ENCODE measurements at places on chromosomes 2 and 18.
A peak's percentile ranks its signal among the peaks of the same experiment; 100 is the strongest.

DNA sequence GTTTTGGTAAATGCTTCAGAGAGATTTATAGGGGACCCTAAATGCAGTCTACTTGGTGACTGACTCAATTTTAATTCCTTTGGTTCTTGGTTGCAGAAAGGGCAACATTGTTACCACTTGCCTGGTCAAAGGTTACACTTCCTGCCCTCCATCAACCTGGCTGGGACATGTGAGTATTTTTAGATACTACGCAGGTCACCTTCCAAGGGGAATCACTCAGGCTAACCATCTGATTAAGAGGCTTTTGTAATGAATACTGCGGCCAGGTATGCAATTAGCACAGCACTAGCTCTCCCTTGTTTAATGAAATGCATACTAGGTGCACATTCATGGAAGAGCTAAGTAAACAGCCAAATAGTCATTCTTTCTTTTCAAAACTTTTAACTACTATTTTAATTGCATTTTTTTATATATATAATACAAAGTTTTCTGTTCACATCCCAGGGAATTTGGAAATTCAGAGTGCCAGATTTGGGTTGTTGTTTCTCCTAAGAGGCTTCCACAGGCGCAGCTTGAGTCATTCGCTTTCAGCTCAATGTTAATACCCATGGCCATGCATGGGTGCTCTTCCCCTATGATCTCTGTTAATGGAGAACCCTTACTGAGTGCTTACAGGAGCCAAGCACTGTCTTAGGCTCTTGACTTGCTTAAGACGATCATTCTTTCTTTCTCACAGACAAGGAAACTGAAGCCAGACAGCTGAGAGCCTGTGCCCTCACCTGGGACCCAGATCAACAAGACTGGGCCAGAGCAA lies 152.2 kb downstream of the MTX2 start:
- no peak for DNase-seq

GRCh38 chr2:80193566-80193965 lies 111.0 kb downstream of the LRRTM1 start:
- no peak for DNase-seq

- no peak for DNase-seq
Observed at GRCh38 chr2:223925106-223925505, 20.0 kb downstream of the WDFY1 start.

DNA sequence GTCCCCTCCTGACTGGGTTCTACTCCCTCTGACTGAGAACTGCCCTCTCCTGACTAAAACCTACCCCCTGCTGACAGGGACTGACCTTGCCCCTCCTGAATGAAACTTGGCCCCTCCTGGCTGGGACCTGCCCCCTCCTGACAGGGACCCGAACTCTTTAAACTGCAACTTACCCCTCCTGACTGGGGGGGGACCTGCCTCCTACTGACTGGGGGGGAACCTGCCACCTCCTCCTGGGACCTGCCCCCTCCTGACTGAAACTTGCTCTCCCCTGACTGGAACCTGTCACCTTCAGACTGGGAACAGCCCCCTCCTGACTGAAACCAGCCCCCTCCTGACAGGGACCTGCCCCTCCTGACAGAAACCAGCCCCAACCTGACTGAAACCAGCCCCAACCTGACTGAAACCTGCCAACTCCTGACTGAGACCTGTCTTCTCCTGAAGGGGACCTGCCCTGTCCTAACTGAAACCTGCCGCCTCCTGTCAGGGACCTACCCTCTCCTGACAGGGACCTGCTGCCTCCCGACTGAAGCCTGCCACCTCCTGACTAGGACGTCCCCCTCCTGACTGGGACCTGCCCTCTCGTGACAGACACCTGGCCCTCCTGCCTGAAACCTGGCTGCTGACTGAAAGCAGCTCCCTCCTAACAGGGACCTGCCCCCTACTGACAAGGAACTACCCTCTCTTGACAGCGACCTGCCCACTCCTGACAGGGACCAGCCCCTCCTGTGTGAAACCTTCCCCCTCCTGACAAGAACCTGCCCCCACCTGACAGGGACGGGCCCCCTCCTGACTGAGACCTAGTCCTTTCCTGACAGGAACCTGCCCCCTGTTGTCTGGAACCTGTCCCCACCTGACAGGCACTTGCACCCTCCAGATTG lies 87.1 kb downstream of the PXDN start:
- no peak for DNase-seq

DNA sequence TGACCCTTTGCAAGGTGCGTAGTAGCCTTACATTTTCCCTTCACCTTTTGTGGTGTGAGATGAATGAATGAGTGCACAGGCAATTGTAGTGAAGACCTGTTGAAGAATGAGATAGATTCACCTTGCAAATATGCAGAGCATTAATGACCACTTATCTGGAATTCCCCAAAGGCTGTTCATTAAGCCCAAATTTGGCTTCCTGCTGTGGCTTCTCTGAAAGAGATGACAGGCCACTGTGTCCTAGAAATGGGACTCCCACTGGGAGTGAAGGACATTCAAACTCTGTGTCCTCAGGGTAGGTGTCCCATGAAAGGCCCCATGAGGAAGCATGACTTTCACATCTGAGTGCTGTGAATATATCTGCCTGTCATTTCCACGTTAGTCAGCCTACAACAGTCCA lies 1821.8 kb upstream of the PIK3C3 start:
- DNase-seq: no peak

GRCh38 chr2:15116830-15117229 lies 444.3 kb downstream of the NBAS start:
- DNase-seq: no peak

DNA sequence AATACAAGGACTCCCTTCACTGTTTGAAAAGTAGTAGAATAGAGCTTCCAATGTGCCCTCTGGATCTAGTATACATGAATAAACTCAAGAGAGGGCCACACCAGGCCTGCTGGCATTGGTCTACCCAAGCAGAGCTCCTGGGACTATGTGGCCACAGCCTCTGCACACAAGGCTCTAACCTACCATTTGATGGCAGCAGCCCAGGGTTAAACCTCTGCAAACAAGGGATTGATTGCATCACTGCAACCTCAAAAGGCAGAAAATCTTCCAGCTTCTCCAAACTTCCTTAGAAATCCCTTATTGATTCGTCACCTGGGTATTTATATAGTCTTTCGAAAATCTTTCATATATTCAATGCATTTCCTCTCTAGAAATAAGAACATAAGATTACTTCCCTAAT lies 147.6 kb upstream of the SETBP1 start:
- DNase-seq: no peak

DNA sequence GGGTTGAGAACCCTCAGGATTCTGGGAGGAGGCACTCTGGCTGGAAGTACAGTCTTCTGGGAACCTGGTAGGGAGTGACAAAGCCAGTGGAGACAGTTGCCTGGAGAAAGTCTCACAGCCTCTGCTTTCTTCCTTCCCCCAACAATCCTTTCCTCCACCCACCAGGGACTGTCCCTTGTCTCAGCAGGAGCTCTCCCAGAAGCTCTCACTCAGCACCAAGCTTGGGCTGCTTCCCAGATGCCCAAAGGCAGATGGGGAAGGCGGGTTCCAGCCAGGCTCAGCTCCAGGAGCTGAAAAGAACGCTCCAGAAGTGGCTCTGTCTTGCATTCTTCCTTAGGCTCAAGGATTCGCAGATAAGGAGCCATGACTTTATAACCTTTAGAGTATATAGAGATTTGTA lies 7.6 kb upstream of the NAGK start:
- DNase-seq: no peak

GRCh38 chr18:10926621-10927161 lies 222.7 kb downstream of the PIEZO2 start:
- peak; percentile 67 for DNase-seq

DNA sequence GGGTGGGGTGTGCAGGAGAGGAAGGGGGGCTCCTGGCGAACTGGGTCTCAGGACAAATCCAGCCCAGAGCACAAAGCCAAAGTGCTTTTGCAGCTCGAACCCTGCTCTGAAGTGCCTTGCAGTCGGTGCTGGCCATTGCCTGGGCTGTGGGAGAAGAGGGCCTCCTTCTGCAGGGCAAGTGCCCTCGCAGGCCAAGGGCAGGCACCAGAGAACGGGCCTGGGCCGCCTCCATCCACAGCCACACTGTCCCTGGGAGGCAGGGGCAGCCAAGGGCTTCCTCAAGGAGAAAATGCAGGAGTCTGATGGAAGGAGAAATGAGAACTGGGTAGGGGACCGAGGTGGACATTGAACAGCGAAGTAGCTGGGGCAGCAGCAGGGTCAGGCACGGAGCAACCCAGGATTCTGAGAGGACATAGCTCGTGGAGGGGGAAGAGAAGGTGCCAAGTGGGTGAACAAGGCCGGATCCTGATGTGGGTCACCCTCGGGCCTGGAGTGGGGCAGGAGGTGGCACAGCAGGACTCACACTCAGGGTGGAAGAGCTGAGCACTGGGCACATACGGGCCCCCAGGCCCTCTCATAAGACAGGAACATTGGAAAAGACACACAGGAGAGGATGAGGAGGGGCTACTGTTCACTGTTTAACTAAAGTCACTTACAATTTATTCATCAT lies 312.8 kb upstream of the SALL3 start:
- no peak for DNase-seq

DNA sequence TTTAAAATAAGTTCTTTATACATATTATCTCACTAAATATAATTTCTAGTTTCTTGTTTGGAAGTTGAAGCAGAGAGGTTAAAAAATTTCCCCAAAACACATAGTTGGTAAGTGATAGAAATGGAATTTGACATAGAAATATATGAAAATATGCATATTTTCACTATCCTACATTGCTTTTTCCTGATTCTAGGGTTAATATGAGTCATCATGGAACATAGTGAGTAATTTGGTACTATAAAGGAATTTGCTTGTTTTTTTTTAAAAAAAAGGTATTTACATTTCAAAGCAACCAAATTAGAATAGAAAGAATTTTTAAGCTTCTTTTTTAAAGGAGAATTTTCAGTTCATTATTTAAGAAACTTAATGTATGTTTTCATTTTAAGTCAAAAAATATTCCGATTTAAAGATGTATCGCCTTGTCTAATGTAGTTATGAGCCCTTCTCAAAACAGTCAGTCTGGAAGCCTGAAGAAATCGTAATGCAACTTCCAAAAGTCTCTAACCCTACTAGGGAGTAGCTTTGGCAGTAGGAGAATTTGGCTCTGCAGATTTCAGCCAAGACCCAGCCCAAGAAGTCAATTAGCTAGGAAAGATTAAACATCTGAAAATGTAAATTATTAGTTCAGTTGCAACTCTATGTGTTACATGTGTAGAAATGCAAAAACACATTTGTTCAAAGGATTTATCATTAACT lies 147.3 kb downstream of the RDH14 start:
- no peak for DNase-seq

DNA sequence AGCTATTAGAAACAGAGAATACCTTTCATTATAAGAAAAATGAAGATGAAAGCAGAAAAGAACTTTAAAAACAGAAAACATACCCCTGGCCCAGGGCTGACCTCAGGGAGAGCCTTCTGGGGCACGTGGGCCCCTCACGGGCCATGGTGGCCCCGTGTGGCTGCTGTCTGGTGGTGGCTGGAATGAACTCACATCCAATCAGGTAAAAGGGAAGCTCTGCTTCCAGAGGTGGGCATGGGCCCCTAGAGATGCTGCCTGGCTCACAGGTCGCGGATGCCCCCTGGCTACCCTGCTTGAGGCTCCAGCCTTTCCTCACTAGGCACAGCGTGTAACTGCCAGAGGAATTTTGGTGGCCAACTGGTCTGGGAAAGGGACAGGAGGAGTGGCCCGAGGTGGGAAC lies 16.6 kb downstream of the SNORC start:
- DNase-seq: no peak

GRCh38 chr2:169050476-169051240 lies 18.7 kb upstream of the DHRS9 start:
- no peak for DNase-seq

- no peak for DNase-seq
Observed at GRCh38 chr2:12289120-12289802, 427.5 kb upstream of the TRIB2 start.

GRCh38 chr2:100910111-100910510 lies 90.2 kb downstream of the NPAS2 start:
- no peak for DNase-seq

- no peak for DNase-seq
Observed at GRCh38 chr2:131035112-131035825, 58.0 kb downstream of the FAM168B start.

DNA sequence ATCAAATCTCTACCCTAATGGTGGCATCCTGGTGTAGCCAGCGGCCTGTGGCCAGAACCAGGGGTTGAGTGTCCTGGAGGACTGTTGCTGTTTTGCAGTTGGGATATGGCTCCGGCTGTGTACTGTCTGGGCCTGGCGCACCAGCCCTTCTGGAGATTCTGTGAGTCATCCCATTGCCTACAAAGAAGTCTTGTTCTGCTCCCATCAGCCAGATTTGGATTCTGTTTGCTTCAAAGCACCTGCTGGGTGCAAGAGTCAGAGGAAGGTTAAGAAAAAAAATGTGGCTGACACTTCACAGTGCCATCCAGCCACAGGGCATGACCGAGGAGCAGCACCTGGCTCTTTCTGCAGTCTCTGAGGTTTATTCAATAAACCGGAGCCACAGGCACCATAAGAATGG lies 41.0 kb upstream of the ASAP2 start:
- DNase-seq: no peak

DNA sequence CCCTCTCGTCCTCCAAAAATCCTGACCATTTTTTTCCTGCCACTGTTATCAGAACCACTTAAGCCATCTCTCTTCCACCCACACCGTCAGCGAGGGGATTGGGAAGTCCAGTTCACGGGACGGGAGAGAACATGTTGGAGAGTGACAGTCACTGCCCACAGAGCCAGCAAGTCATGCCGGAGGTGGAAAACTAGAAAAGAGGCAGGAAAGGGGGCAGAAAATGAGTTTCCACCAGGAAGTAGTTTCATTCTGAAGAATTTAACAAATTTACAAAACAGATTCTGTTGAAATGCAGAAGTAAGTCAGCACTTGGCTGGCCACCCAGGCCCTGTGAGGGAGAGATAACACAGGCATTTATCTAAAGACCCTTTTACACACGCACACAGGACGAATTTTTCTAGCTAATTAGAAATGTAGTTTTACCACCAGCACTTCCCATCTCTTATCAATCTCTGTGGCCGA lies 431.3 kb downstream of the TSN start:
- no peak for DNase-seq

GRCh38 chr2:118430510-118431164 lies 342.4 kb downstream of the INSIG2 start:
- DNase-seq: no peak

DNA sequence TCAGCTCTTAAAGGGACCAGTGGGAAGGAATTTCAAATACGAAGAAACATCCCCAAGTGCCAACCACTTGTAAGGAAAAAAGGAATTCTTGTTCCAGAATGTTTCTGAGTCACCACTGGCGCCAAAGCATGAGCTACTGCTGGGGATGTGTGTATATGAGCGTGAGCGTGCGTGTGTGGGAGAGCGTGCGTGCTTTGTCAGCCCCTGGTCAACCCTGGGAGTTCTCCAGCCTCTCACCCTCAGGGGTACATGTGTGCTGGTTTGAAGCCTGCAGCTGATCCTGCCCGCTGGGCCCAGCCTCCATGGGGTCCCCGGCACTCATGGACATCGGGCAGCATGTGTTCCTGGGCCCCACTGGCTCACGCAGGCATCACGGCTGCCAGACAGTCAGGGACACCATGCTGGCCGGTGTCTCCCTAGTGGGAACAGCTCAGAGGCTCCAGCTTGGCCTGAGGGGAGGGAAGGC lies 17.1 kb downstream of the HS6ST1 start:
- DNase-seq: no peak

GRCh38 chr2:186523791-186524190 lies 37.7 kb downstream of the ZC3H15 start:
- no peak for DNase-seq
